ENCODE measurements at places on chromosomes 13 and 19. TPM values are rescaled to one million over a fixed set of nuclear protein-coding genes. Genes with fewer than 3 reads are reported as not detected.

The ZNF534 gene
- 0.09 TPM for total RNA-seq

- no peak for DNase-seq
Observed at GRCh38 chr19:16893686-16893989, 4.8 kb downstream of the F2RL3 start.

- DNase-seq = no peak
Observed at GRCh38 chr19:58330458-58330857, 3.7 kb downstream of the ZSCAN22 start.

DNA sequence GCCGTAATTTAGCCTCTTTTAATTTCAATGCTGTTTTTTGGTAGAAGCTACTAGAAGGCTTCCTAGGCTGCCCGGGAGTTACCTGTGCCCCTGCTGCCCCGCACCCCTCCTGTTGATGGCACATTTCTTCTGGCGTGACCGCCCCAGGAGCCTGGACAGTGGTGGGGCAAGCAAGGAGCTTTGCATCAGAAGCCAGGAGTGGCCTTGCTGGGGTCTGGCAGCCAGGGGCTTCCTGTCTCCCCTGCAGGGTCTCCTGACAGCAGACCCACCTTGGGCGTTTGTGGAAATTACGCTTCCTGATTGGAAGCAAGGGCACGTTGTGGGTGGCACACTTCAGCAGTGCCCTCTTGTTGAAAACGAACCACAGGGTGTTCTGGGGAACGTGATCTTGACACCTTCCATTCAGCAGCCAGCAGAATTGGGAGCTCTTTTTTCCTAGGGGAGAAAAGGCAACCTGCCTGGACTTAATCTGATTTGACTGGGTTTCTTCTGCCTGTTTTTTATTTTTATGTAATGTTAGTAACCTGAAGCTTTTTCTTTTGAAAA is 90.0 kb upstream of the TEX29 start:
- DNase-seq = no peak

DNA sequence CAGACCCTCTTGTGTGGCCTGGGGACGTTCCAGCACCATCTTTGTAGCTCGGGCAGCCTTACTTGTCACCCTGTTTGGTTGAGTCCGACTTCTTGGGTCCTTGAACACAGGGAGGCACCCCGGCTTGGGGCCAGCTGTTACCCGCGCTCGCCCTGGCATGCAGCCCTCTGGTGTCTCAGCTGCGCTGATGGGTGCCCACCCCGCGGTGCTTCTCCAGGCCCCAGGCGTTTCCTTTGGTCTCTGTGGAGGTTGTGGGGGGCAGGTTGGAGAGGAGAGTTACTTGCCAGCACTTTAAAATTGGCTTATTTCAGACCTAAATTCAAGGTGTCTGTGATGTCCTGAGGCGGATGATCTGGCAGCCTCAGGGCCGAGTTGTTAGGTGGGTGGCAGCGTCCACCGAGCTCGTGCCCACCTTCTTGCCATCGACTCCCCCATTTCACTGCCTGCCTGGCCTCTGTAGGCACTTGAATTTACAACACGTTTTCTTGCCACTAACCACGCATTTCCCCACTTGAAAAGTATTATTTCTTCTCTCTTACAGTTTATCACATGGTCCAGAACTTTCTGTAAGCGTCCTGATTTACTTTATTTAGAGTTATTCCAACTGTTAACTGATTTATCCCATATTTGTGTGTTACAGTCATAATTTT is 16.9 kb downstream of the UBAC2 start:
- no peak for DNase-seq

DNA sequence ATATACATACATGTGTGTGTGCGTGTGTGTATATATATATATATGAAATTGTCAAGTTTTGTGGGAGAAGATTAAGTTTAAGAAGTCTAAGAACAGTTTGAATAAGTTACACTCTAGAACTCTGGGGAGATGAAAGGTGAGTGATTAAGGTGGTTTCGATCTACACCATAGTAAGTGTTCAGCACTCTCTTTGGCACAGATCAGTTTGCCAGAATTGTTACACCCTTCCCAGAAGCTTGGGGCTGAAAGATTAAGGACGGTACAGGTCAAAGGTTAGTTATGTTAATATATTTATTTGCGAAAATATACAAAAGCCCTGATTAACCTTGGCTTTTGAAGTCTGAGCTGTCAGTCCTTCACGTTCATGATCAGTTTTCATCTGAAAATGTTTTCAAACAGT is 309.1 kb downstream of the KLF5 start:
- no peak for DNase-seq

DNA sequence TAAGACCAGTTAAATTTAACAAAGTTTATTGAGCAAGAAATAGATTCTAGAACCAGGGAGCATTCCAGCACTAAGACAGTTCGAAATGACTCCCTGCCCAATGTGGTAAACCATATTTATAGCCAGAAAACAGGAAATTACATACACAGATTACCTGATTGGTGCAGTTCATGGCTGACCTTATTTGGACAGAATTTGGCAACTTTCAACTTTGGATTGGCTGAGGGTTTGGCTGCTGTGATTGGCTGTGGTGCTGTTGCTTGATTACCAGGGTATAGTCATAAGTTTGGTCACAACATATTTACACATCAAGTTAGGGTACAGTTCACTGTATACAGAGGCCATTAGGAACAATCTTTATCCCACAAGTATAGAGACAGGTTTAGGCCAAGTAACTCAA is 984.8 kb upstream of the MIR17HG start:
- no peak for DNase-seq

GRCh38 chr19:13428352-13428751 is 77.9 kb downstream of the CACNA1A start:
- no peak for DNase-seq

DNA sequence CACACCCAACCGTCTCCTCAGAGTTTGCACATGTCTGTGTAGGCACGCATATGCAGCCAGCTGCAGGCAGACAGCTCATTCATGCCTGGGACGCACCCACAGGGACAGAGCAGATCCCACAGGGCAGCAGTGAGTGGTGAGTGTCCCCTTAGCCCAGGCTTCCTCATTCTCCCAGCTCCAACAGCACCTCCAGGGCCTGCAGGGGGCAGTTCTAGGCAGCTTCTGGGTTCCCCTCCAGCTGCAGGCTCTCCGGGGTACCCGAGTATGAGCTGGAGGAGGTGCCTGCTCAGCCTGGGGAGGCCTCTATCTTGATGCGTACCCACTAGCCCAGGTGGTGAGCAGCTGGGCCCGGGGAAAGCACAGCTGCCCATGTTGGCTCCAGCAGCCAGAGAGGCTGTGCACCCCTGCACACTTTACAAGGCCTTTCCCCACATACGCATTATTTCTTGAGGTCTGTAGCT is 1.3 kb upstream of the SHANK1 start:
- DNase-seq = no peak
